ENCODE measurements at places on chromosomes 4 and X.

- DNase-seq = no peak
Observed at GRCh38 chrX:3346501-3347259, at the start of gene MXRA5. MXRA5 (minus strand) TSS chrX:3346652; CDS start chrX:3343833, 2,819 bp downstream.

DNA sequence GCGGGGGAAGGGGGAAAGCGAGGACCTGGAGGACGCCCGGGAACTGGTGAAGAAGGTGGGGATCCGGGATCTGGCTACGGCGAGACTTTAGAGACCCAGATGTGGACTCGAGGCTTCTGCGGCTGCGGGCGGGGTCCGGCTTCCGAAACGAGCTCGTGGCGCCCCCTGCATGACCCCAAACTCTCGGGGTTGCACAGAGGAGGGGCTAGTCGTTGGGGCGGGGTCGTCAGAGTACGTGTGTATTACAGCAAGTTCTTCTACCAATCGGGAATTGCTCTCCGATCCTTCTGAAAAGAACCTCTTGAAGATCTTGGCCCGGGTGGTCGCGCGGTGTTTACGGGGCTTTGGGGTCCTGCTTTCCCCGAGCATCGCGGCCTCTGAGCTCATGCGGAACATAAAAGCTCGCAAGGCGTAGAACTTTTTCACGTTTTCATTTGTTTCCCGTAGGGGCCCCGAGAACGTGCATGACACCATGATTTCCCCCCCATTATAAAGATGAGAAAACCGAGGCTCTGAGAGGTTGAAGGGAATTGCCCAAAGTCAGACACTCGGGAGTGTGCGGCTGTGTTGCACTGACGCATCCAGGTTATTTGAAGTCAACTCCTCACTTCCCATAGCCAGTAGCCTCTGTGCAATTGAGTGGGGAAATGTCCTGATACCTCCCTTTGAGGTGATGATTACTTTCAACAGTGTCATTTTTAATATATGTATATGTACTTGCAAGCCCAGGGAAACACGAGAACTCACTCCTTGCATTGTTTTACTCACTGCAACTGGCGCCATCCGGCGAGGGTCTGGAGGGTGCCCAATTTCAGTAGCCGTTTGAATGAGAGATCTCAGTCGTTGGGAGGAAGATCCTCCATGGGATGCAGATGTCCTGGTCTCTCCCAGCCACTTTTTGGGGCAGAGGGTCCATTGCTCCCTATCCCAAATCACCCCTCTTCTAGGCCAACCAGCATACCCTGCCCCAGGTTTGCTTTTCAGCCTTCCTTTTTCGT is at the start of gene BEND4:
Gene BEND4, minus strand, starts transcription at position 149 of the 998 bp plus-strand sequence. CDS start 512 bp downstream, outside the sequence.
- no peak for DNase-seq

DNA sequence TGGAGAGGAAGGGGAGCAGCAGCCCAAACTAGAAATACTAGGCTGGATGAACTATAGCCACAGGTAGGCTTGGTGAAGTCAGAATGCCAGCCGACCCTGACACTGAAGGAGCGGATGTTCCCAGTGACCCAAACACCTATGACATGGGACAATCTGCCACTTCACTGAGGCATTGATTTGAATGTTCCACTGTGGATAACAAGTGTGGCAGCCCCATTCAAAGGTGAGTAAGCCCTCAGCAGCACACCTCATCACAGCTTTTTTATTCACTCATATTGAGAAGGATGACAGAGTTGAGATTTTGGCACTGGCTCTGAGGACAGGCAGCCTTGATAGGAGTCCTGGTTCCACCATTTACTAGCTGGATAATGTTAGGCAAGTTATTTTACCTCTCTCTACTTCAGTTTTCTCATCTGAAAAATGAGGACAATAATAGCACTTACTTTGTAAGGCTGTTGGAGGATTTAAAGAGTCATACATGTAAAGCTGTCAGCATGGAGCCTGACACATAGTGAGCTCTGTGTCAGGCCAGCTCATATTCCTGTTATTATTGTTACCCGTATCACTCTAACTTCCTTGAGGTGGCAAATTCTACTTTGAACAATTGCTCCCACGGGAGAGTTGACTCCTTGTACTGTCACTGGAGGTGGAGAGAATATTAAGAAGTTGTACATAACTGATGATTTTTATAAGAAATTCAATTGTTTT is 114.6 kb downstream of the RASL11B start:
- no peak for DNase-seq

DNA sequence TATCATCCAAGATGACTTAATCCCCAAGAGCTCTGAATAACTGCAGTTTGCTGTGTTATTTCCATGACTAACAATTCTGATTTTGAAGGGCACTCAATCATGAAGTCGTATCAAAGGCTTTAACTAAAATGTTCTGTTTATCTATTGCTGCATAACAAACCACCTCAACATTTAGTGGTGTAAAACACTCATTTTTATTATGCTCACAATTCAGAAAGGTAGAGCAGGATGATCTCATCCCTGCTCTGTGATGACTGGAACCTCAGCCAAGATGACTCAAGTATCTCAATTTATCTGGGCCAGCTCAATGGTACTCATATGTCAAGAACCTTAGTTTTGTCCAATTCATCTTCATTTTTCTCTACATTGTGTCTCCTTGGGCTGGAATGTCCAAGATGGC is 451.1 kb downstream of the PPARGC1A start:
- DNase-seq = no peak

DNA sequence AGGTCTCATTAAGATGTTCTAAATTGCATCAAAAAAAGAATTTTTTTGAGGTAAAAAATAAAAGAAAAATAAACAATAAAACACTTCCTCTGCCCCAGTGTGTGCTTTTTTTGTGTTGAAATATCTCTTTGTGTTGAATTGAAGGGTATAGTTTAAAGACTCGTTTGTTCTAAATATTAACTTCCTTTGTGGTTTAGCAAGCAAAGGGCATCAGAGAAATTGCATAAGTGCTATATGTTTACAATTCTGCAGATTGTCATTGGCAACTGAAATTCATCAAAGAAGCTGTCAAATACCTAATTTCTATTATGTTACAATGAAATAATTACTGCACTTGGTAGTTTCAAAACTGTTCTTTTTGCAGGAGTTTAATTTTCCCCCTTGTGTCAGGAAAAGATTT is 260.5 kb downstream of the DKK2 start:
- no peak for DNase-seq

- DNase-seq = no peak
Observed at GRCh38 chrX:3299636-3300035, 46.8 kb downstream of the MXRA5 start.

GRCh38 chrX:151938172-151938571 is 25.5 kb downstream of the MAGEA4 start:
- DNase-seq = no peak

GRCh38 chr4:81502564-81502963 is 30.9 kb upstream of the RASGEF1B start:
- DNase-seq = no peak

- DNase-seq = peak; percentile 4
Observed at GRCh38 chrX:109635146-109635545, 10.2 kb upstream of the KCNE5 start.

DNA sequence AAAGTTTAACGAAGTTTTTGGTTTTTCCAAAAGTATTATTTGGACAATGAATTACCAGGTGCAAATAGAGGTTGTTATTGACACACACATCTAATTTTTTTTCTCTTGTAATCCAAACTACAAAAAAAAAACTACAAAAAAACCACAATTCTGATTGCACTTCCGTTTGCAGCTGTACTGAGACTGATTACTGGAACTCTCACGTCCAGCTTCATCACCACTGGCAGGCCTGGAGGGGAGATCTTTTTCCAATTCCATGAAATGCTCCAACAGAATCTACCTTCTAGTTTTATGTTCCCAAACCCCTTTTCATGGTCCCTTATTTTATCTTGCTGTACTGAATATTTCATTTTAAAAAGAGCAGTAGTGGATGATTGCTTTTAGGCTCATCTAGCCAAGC is 1118.3 kb downstream of the C4orf33 start:
- DNase-seq = no peak
